ENCODE measurements at places on chromosomes 3 and 15.

DNA sequence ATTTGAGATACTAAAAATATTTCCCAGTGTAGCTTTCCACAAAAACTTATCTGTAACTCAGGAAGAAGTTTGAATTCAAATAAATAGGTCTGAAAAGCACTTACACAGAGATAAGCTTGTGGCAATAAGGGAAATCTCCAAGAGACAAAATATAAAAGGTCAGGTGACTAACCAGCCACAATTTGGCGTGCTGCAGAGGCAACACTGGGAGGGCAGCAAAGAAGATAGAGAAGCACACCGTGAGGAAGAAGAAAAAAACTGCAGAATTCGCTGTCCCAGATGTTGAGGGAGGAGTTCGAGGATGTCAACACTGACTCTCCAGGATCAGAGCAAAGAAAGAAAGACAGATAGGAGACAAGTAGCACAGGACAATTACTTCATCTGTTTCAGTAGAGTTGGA is 204.4 kb downstream of the FMN1 start:
- no peak for DNase-seq

DNA sequence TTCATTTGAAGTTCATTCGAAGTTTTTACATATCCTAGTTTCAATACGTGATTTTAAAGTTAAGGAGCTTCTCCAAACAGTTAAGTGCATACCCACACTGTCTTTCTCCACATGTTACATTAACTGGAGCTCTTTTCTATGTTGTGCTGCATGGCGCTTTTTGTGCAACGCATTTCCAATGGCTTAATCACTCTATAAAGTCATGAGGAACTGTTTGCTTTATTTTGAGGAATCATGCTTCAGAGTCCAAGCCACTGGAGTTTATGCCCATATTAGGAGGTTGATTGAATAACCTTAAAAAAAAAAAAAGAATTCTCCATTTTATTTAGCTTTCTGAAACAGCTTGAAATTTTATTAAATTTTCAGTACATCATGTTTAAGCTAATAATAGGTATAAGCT is 109.4 kb upstream of the MBNL1 start:
- no peak for DNase-seq

- DNase-seq, result peak; percentile 73
Observed at GRCh38 chr3:62415312-62415801, 42.0 kb upstream of the FEZF2 start.

- no peak for DNase-seq
Observed at GRCh38 chr15:75791337-75791713, 51.9 kb upstream of the UBE2Q2 start.

DNA sequence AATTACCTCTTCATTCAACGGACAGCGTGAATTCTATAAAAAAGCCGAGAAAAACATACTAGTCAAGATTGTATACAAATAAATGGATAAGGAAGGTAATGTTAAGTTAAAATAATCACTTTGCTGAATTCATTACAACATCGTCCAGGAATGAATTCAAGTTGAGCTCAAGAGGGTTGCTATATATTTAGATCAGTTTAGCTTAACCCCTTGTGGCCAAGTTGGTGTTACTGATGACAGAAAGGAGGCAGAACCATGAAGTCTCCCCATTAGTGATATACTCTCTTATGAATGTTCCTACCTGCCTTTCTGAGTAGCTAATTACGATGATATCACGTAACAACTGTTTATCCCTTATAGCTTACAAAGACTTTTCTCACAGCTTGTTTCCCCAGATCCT is 34.9 kb downstream of the UBR1 start:
- DNase-seq, result no peak

DNA sequence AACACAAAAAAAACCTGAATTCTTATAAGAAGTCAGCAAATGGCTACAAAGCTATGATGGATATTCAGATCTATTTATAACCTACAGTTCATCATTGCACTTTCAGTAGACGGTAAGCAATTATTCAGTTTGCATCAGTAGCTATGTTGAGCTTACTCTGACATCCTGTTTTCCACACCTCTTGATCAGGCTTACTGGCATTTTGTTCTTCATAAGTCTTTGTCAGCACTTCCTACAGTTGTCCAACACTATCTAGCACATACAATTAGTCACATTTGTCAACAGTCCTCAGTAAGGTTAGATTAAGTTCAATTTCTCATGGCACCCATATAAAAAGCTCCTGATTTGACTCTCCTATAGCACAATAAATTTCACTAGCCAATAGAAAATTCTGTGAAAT is 71.2 kb upstream of the ST3GAL6 start:
- DNase-seq, result no peak

- DNase-seq, result no peak
Observed at GRCh38 chr3:154356009-154356408, 31.7 kb upstream of the DHX36 start.

DNA sequence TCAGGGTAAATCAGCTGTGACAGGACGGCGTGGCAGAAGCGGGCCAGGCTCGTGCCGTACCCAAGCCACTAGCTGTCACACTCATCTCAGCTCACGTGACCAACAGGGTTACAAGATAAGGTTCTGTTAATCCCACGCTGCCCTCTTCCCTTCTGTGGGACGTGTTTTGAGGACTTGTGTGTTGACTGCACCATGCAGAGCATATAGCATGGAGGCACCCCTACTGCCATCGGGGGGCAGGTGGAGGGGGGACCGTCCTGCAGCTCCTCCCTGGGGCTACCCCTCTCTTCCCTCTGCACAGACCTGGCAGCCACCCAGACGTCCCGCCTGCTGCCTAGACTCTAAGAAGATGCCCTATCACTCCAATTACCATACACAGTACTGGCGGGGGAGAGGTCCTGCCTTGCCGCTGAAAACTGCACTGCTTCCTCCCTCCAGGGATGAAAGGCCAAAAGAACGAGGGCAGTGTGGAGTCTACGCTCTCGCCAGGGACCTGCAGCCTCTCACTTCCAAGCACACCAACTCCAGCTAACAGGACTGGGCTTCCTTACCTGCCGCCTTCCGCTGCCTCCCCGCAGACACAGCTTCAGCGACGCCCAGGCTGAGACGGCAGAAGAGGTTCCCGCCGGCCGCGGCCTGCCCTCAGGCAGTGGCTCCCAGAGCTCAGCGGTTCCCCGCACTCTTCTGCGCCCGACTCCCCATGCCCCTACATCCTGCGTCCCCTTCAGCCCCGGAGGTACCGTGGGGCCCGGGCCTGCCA is at the start of gene TNK2:
Gene TNK2 (minus strand): TSS at position 618 of the 760 bp plus-strand sequence. CDS start 19,963 bp downstream, outside the sequence.
- no peak for DNase-seq

DNA sequence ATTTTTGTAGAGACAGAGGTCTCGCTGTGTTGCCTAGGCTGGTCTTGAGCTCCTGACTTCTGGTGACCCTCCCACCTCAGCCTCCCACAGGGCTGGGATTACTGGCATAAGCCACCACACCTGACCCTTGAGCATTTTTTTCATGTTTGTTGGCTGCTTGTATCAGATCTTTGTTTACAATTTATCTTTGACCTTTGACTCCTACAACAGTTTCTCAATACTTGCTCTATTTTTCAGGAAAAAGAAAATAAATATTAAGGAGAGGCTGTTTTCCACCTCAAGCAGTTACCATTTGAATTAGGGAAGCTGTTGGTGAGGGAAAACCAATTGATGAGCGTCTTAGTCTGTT is 44.5 kb downstream of the LIMD1 start:
- DNase-seq, result no peak

- no peak for DNase-seq
Observed at GRCh38 chr3:132164469-132165092, 129.8 kb upstream of the CPNE4 start.

DNA sequence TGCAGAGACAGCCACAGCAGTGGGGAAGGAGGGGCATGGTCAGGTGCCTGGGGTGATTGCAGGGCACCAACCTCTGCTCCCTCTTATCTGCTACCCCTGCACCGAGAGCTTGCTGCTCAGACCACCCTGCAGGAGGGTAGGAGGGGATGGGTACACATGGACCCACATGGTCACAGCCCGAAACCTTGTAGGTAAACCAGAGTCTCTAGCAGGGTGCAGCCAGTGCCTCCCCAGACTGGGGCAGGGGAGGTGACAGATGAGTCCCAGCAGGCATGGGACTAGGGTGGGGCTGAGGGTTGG is 49.2 kb downstream of the FAH start:
- no peak for DNase-seq

GRCh38 chr3:3800685-3801493 is 1.7 kb downstream of the LRRN1 start:
- no peak for DNase-seq

- no peak for DNase-seq
Observed at GRCh38 chr15:29418931-29419330, 149.3 kb upstream of the NSMCE3 start.

GRCh38 chr3:13828501-13829265 is 51.2 kb downstream of the WNT7A start:
- DNase-seq, result no peak

- no peak for DNase-seq
Observed at GRCh38 chr3:191350396-191351090, 20.2 kb upstream of the UTS2B start.

DNA sequence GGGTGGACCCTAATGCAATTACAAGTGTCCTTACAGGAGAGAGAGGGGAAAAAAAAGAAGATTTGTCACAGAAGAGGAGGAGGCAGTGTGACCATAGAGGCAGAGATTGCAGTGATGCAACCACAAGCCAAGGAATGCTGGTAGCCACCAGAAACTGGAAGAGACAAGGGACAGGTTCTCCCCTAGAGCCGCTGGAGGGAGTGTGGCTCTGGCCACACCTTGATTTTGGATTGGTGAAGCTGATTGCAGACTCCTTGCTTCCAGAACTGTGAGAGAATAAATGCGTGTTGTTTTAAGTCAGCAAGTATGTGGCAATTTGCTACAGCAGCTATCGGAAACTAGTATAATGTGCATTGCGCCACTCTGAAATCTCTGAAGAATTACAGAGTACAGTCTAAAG is 110.1 kb downstream of the SRGAP3 start:
- no peak for DNase-seq

- DNase-seq, result peak; percentile 94
Observed at GRCh38 chr15:84734794-84735479, 13.5 kb upstream of the ZNF592 start.

DNA sequence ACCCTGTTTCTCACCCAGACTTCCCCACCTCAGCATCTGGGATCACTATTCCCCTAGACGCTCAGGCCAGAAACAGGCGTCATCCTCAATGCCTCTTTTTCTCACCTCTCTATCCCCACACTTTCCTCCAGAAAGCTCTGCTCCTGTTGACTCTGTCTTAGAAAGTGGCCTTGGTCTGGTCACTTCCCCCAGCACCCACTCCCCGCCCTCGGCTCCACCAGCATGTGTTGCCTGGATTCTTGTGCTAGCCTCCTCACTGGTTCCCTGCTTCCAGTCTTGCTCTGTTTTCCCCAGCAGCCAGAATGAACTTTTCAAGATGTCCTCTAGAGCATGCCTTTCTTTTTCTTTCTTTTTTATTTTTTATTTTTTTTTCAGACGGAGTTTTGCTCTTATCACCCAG is 39.7 kb upstream of the ESYT3 start:
- DNase-seq, result no peak

- peak; percentile 30 for DNase-seq
Observed at GRCh38 chr3:37762286-37762685, 99.4 kb upstream of the CTDSPL start.

- DNase-seq, result no peak
Observed at GRCh38 chr3:2099028-2099671, 484 bp downstream of the CNTN4 start.

DNA sequence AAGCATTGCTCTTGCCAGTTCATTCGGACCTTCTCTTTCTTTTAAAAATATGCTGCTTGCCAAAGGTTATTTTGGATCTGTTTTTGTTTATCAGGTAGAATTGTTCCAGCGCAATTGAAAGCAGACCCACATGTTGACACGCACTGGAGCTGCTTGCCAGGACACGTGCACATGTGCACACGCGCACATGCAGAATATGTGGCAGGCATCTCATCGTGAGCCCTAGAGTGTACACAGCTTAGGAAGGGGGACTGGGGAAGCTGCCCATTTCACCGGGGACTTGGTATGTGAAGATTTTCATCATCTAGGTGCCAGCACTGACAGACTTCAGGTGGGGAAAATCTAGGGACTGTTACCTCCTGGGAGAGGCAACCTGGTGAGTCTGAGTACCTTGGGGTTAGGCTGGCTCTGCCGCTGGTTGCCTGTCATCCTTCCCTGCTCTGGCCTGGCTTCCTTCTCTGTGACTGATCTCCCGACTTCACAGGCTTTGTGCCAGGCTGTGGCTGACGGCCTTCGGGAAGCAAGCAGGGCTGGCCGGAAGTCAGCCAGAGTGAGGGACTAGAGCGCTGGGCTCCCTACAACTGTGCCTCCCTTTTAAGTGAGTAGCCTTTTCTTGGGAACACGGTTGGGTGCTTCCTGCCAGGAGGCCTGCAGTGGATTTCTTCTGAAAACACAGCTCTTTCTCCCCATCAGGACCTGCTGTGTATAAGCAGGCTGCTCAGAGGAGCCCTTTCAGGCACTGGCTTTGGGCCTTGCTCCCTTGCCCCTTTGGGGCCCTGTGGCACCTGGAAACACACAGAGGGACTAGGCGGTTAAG is 129.3 kb downstream of the EEFSEC start:
- no peak for DNase-seq

DNA sequence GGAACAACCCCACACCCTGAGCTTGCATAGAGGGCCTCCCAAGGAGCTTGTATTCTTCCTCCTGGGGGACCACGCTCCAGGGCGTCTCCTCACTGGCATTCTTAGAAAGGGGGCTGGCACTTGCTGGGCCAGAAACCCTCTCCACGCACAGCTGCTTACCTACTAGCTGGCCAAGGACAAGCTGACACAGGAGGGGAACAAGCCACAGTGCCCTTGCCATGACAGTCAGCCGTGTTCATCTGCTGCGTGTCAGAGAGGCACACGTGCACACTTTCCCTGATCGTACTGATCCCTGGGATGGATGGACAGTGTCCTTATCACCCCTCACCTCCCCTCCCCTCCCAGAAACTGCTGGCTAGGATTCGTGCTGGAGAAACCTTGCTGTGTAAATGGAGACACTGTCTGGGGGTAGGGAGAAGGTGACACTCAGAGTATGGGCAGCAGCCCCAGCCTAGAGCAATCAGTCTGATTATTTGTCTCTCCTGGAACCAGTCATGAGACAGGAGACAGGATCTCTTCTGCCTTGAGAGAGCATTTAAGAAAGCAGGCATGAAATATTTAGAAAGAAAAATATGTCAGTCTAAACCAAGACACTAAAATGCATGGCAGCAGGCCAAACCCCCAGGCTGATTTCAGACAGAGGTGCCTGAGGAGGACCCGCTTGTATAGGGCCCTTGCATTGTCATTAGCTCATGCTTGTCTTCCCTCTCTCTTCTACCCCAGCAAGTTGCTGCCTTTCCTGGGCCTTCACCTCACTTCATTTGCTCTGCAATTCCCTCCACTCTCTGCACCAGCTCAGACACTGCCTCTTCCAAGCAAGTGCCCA is 311.8 kb upstream of the TRIM42 start:
- no peak for DNase-seq
